ENCODE measurements at places on chromosomes 5 and 9. TPM values are rescaled to one million over a fixed set of nuclear protein-coding genes. Genes with fewer than 3 reads are reported as not detected.

Gene ELOVL7
- total RNA-seq: 18.5 TPM

Gene PCDHGB3
- total RNA-seq: 15.4 TPM

Gene NRARP
- total RNA-seq: 16.9 TPM

Gene WNK2
- total RNA-seq: 4.7 TPM

Gene CTXN3
- not detected for total RNA-seq

Gene ACOT12
- total RNA-seq: 2.3 TPM

Gene SLC45A2
- total RNA-seq: not detected

Gene N4BP3
- not detected for total RNA-seq

Gene FAM163B
- not detected for total RNA-seq

DNA sequence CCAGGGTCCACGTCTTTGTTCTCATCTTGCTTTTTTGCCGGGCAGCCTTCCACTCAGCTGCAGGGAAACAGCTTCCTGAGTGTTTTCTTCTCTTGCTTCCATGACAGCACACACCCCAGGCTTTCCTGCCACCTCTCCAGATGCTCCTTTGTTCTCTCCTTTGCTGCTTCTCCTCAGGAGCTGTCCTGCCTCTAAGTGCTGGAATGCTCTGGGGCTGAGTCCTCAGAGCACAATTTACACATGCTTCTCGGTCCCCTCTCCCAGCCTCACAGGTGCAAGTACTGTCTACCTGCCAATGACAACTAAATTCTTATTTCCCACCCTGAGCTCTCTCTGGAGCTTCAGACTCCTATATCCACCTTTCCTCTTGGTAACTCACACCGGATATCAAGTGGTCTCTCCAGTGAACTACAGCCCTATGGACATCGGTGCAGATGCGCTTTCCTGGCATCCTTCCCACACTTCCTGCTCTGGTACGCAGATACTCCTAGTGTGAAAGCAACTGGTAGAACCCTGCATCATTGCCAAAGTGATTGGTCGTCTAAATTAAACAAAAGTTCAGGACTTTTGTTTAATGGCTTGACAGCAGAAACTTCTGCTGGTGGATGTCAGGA, 13.4 kb upstream of the ACSL6 start:
- no peak for DNase-seq

DNA sequence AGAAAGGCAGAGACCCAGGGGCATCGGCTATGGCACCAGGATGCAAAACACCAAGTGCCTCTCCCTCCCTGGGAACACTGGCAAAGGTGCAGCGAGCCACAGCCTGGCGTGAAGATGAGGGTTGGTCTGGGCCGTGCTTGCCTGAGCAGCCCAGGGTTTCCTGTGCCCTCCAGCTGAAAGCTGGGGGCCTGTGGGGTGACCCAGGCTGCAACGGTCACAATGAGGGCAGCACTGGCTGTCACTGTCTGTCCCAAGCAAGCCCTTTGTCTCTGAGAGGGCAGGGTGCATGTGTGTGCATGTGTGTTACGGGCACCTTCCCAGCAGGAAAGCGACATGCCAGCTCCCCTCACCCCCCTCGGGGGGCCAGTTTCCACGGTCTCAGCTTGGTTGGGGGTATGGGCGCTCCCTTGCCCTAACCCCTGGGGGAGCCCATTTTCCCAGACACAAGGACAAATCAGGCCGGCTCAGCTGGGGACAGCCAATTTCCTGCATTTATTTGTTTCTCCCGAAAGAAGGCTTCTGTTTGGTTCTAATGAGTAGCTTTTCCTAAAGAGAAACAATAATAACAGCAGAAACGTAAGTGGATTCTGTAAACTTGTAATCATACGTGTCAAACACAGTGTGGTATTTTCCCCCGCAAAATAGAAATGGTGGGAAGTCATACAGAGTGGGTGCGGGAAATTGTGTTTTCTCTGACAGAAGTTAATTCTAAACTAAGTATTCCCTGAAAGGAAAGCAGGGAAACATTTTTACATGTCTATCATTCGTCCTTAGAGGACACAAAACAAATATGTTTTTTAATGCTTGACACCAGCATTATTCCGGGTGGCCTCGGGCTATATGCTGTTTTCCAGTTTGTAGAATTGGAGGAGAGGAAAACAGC, 21.3 kb downstream of the MRPL36 start:
- no peak for DNase-seq

- DNase-seq: no peak
Observed at GRCh38 chr5:101643794-101644193, 652.3 kb downstream of the SLCO4C1 start.

DNA sequence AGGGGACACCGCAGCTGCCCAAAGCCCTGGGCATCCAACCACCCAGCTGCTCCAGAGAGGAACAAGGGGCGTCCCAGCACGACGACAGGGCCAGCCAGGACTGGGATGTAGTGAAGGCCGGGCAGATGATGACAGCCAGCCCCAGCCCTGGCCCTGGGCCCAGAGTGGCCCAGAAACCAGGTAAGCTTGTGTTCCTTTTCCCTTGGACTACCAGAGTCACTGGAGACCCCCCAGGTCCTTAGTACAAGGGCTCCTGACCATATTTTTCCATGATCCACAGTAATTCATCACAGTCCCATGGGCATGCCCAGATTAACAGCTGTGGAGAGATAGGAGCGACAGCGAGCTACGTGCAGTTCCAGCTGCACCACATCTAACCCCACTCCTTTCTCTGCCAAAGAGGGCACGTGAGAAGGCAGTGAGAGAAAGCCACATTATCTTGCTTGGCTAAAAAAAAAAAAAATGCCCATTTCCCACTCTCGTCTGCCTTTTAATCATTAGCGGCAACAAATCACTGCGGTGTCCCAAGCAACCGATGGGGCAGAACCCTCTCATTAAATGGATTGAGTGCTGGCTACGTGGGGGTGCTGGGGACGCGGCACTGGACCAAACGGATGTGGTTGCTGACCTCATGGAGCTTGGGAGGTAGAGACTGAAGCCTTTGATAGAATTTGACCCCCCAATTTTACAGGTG, 21.7 kb upstream of the SYNPO start:
- no peak for DNase-seq

DNA sequence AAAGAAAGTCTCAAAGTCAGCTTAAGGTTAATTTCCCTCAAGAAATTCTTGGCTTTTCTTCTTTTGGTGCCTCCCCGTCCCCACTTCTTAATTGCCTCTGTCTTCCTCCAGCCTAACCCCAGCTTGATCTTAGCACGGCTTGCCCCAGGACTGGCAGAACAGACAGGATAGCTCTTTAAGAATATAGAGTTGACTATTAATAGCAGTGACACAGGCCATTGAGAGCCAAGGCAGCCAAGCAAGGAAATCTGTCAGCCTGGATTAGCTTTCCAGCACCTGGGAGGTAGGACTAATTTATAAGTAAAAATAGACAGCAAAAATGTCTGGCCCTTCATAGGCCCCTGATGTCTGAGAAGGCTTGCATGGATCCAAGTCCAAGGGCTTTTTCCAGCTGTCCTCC, 384.6 kb upstream of the SLC30A5 start:
- no peak for DNase-seq

- DNase-seq: no peak
Observed at GRCh38 chr5:135266303-135266635, 132.8 kb downstream of the MACROH2A1 start.

GRCh38 chr9:106305428-106306133, 557.4 kb upstream of the ZNF462 start:
- DNase-seq: no peak

DNA sequence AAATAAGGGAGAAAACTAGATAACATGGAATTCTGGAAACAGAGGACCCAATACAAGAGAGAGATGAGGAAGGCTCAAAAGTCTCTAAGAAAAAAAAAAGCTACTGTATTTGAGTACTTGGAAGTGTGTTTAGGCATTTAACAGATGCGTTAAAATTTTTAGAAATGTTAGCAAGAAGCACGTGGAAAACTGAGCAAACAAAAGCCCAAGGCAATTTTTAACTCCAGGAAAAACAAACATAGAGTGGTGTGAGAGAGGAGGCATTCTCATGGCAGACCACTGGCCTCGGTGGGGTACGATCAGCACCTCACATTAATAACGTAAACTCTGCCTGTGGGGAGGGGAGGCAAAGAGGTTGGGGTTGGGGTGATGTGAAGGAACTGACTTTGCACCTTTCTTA, 321.4 kb downstream of the GADD45G start:
- no peak for DNase-seq

GRCh38 chr5:1318659-1319251, 23.9 kb upstream of the TERT start:
- DNase-seq: no peak

- DNase-seq: no peak
Observed at GRCh38 chr5:125657936-125658335, 765.3 kb upstream of the GRAMD2B start.

GRCh38 chr9:126373241-126373640, 46.6 kb downstream of the MVB12B start:
- DNase-seq: no peak

- DNase-seq: no peak
Observed at GRCh38 chr9:6121707-6122106, 93.9 kb upstream of the IL33 start.

DNA sequence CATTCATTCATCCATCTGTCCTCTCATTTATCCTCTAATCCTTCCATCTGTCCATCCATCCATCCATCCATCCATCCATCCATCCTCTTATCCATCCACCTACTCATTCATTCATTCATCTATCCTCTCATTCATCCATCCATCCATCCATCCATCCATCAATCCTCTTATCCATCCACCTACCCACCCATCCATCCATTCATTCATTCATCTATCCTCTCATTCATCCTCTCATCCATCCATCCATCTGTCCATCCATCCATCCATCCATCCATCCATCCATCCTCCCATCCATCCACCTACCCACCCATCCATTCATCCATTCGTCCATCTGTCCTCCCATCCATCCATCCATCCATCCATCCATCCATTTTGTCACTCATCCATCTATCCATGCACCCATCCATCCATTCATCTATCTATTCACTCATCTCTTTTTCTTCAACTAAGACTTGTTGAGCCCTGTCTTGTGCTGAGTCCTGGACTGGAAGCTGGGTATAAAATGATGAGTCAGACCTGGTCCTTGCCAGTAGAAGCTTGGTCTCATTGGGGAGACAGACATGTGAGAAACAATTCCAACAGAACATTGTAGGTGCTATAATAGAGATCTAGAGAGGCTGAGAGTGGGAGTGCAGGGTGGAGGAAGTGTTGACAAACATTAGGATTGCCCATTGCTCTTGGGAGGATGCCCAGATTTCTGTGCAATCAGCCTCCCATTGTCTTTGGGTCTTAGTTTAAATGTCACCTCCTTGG, 55.0 kb upstream of the IER5L start:
- no peak for DNase-seq

- DNase-seq: no peak
Observed at GRCh38 chr9:89803403-89803802, 198.6 kb downstream of the GADD45G start.

- DNase-seq: no peak
Observed at GRCh38 chr9:80843028-80843427, 846.3 kb downstream of the TLE1 start.

GRCh38 chr5:14450018-14450524, 131.5 kb upstream of the OTULINL start:
- DNase-seq: no peak

- no peak for DNase-seq
Observed at GRCh38 chr9:116673375-116673774, 13.7 kb upstream of the TRIM32 start.

DNA sequence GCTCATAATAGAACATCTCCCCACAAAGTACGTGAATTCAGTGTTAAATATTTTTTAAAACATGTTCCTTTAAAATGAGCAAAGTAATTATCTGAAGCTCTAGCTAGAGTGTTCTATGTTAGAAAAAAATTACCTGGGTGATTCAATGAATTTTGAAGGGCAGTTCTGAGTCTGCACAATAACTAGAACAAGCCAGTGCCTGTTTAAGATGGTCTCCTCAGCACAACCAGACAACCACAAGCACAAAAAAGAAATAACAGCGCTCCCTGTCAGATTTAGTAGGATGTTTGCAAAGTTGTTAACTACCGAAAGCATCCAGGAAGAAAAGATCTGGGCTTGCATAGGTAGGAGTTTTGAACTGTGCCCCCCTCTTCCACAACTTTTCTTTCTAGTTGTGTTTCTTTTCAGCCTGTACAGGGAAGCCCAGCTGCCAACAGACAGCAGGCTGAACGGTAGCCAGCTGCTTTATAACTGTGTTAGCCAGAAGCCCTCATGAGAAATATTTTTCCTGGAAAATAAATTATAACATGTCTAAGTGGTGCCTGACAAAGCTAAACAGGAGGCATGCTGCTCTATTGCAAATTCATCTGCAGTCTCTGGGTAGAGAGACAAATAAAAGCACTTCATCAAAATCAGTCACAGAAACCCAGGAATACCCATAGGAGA, 1026.9 kb downstream of the MAT2B start:
- DNase-seq: no peak

- no peak for DNase-seq
Observed at GRCh38 chr9:99986642-99987041, 80.2 kb downstream of the STX17 start.

DNA sequence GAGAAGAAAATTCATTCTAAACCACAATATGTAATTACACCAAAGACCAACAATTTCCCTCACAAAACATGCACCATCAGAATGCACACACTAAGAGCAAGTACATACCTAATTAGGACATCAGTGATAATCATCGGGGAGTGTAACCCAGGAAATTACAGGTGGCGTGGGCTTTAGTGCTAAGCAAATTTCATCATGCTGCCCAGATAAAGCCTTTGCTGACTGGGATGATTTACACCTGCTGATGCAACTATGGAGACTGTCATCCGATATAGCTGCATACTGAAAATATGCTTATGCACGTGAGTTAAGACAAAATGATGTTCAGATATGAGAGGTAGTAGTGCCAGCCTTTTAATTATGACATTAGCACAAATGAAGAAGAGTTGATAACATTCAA, 123.2 kb downstream of the DCP2 start:
- DNase-seq: no peak

- DNase-seq: no peak
Observed at GRCh38 chr9:4113711-4114110, 186.2 kb downstream of the GLIS3 start.

- no peak for DNase-seq
Observed at GRCh38 chr5:126341906-126342630, 81.1 kb upstream of the GRAMD2B start.

- no peak for DNase-seq
Observed at GRCh38 chr9:111984086-111984802, 87.6 kb downstream of the UGCG start.

GRCh38 chr5:7706256-7706655, 144.7 kb downstream of the CFAP90 start:
- DNase-seq: no peak

DNA sequence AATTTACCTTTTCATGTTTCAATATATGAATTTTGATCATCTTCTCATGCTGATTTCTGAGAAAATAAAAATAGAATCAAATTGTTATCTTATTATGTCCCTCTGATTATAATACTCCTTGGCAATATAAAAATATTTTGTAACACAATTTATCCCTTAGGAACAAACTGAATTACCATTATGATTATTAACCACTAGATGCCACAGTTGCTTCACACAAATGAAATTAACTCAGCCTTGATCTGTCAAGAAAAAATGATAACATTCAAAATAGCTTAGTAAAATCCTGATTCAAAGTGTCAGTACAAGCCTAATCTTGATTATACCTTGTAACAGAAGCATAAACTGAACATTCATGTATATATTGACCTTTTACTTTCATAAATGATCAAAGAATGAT, 4.8 kb upstream of the CHSY3 start:
- DNase-seq: no peak

GRCh38 chr9:2047916-2048315, 32.8 kb downstream of the SMARCA2 start:
- DNase-seq: no peak

All from thoracic aorta (tissue), 2 donors.